ENCODE measurements at places on chromosomes 2 and 18.

DNA sequence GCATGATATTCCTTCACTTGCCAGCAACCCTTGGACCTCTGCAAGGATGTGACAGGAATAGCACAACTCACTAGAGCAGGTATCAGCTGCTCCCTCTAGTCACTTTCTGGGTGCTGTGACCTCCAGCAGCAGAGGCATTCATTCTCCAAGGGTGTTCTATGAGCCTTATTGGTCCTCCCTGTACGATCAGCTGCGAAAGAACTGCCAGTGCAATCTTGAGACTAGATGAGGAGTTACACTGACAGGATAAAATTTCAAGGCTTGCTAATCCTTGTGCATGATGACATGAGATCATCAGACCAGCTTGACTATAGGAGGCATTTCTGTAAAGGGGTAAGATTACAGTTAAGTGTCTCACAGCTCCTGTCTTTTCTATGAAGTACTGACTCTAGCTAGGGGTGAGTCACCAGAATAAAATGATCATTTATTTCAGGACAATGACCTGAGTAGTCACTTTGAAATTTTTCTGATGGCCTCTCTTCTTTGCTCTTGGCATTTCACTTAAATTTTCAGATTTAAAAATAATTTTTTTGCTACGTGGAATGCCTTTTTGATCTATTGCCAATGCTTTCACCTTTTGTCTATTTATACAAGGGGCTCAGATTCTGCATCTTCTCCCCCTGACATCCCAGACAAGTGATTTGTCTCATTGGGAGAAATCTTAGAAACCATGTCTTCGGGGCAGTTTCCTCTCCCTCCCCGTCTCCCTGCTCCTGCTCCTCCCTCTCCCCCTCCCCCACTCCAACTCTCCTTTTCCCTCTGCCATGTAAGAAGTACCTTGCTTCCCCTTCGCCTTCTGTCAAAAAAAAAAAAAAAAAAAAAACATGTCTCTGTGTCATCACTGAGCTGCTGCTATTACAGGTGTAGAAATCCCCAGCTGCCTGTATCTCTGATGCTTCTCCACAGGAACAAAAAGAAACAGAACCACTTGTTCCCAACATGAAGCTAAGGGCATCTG, 49.2 kb upstream of the FRZB start:
- no peak for DNase-seq

- no peak for DNase-seq
Observed at GRCh38 chr2:96308248-96308647, 2.9 kb upstream of the SNRNP200 start.

DNA sequence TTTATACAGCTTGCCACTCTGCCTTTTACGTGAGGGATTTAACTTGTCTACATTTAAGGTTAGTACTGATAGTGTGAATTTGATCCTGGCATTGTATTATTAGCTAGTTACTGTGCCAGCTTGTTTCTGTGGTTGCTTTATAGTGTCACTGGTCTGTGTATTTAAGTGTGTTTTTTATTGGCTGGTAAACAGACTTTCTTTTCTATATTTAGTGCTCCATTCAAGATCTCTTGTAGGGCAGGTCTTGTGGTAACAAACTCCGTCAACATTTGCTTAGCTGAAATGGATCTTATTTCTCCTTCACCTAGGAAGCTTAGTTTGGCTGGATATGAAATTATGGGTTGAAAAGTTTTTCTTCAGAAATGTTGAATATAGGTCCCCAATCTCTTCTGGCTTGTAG, 1971.0 kb upstream of the LRRTM1 start:
- no peak for DNase-seq

DNA sequence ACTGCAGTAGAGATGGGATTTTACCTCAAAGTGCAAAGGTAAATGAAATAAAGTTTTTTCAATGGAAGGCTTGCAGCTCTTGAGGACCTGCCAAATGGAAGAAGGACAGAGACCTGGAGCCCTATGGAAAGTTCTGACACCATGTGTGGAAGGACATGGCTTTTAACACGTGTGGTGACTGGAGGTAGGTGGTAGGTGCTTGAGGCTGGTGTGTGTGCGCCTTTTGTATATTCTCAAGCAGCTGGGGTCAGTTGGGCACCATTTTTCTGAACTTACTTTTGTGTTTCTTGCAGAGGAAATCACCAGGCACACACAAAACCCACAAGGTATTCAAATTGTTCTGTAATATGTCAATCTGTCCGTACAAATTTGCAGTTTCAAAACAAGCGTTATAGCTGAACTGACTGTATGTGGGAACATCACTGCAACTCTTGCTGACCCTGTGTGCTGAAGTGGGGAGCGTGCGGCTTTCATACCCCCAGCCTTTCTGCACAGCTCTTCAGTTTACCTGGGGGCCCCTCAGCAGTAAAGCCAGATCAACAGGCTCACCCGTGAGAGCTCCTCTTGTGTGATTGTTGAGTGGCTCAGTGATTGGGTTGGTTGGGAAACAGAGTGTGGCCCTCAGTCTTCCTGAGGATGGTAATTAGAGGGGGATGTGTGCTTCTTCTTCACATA, 363 bp downstream of the GREB1 start:
- no peak for DNase-seq

DNA sequence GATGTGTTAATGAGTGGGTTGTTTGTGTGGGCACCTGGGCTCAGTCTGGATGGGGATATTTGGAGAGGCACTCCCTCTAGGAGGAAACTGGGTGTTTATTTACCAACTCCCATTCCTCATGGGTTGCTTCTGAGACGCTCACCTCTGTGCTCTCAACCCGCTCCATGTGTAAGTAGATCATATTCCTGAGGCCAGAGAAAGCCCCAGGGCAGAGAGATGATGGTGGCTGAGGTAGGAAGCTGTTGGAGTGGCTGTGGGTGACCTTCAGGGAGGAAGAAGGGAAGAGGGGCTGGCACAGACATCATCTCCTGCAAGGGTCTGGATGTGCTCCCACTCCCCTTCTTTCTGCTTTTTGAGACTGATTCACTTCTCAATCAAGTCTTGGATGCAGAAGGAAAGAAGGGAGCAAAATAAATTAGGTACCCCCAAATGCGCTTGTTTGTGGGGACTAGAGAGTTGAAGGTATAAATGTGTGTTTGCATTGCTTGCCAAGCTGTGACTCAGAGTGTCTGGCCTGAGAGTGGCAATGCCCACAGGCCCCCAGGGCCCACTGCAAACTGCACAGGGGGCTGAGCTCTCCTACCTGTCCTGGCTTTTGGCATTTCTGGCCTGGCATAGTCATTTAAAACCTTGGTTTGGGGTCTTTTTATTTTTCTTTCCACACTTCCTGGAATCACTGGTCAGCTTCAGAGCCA, 57.2 kb upstream of the TNP1 start:
- DNase-seq = no peak

DNA sequence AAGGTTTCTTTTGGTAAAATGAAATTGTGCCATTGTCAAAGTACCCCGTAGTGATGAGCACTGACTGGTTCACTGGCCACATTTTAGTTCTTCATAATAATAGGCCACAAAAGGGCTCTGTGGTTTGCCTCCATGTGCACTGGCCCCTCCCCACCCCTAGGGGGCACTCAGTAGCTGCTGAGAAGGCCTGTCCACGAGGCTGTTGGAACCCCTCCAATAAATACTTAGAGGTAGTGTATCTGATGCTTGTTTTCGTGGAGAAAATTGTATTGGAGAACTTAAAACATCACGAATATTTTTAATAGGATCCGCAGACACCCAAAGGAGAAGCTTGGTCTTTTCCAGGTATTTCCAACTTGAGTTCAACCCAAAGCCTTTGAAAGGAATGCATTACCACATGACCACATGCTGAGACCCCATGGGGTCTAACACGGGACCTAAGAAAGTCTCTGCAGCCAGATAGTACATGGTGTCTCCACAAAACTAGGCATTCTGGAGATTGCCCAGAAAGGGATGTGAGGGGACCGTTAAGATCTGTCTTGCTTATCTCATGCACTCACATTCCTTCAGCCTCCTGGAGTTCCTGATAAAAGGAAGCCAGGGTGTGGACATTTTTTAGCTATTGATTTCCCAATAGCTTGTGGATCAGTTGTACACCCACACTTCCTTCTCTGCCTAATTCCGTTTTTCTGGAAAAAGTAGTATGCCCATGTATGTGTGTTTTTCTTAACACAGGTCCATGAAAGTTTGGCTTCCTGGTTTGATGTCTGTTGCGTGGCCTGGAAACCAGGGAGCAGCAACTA, 28.5 kb upstream of the NOSTRIN start:
- DNase-seq = no peak

DNA sequence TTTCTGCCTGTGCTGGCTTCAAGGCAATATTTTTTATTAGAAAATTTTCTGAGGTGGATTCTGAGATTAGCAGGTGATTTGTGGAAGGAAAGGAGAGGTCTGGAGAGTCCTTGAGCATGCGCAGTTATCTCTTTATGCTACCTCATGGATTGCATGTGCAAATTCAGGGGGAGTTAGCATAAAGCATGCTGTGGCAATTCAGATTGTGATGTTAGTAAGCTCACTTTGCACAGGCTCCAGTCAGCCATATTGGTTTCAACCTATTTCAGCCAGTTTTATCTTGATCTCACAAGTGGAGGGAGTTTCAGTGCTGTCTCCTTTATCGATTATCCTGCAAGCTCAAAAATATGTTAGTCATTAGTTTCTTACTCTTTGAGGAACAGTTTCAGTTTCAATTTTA, 2012.3 kb upstream of the PIK3C3 start:
- no peak for DNase-seq

GRCh38 chr2:223916181-223916920, 28.8 kb downstream of the WDFY1 start:
- DNase-seq = no peak

- DNase-seq = no peak
Observed at GRCh38 chr18:79248495-79249060, 147.2 kb upstream of the NFATC1 start.

GRCh38 chr2:176818076-176818475, 394.5 kb upstream of the HNRNPA3 start:
- no peak for DNase-seq

GRCh38 chr2:80363791-80364349, 59.3 kb upstream of the LRRTM1 start:
- DNase-seq = no peak

DNA sequence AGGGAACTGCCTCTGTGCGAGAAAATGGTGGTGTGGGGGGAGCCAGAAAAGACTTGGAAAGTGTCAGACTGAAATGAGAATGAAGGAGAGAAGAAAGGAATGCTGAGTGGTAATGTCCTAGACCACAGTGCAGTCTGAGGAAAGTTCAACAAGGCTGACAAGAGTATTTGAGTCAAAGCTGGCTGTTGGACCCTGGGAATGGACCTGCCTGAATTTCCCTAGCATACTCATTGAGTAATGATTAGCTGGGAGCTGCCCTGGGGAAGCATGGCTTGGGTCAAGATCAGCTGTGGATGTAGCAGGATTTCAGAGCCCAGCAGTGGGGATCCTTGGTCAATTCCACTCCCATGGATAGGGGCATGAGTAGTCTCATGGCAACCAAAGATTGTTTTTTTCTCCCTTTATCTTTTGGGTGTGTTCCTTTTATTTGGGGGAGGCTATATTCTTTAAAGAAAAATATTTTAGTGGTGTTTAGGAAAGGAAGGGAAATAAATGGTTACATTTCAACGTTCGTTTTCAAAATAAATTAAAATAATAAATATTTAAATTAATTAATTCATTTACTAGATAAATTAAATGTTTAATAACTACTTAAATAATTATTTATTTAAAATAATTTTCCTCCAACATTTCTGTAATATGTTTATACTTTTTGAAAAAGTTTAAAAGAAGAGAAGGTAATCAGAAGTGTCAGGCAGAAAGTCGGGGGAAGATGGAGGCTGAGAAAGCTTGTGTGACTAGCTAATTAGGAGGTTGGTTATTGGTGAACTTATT, 15.9 kb upstream of the LHCGR start:
- no peak for DNase-seq

GRCh38 chr2:241551599-241551997, 6.9 kb upstream of the BOK start:
- no peak for DNase-seq

DNA sequence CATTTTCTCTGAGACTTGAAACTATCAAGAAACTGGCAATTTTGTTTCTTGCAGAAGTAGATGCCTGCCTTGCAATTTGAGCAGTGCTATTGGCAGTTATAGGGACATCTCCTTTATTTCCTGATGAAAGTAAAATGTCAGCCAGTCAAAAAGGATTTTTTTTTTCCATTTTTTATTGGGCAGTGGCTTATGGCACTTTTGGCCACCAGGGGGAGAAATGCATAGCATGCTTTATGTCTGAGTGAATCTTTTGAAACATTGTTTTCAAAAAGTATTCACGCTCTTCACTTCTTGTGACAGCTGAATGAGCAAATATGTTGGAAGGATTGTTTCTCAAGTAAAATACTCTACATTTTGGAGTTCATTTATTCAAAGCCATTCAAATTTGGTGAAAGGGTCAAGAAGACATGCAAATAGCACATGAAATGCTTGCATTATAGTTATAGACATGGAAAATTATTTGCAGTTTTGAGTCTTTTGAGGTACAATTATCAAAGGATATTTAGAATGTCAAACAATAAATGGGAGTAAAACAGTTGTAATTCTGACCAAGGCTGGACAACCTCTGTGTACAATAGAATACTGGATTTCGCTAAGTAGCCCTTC, 491.0 kb downstream of the CDH2 start:
- no peak for DNase-seq

DNA sequence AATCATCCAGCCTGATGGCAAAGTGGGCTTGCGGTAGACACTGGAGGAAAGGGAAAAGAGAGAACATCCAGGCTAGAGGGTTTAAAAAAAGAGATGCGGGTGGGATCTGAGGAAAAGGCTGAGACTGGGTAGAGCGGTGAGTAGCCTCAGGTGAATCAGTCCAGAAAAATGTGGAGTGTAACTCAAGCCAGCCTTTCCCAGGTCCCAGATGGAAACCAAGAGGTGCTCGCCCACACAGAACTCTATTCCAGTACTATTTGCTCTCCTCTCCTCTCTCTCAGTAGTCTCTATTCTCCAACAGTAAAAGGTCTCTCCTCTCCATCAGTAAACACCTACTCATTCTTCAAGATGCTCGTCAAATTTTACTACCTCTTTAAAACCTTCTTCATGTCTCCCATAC, 38.3 kb upstream of the NRP2 start:
- DNase-seq = no peak

- DNase-seq = no peak
Observed at GRCh38 chr2:20473128-20473527, 26.3 kb downstream of the RHOB start.

GRCh38 chr2:142131010-142131669, at the start of gene LRP1B:
Gene LRP1B, minus strand, starts transcription at chr2:142131016. Its CDS starts 287 bp downstream, at chr2:142130729.
- no peak for DNase-seq

Measured in stimulated activated CD4-positive, alpha-beta T cell treated with anti-CD3 and anti-CD28 coated beads, Interleukin-4, amount 100 ng/mL, for 1 hour (primary cell).